ENCODE measurements at places on chromosomes 12 and 14.

DNA sequence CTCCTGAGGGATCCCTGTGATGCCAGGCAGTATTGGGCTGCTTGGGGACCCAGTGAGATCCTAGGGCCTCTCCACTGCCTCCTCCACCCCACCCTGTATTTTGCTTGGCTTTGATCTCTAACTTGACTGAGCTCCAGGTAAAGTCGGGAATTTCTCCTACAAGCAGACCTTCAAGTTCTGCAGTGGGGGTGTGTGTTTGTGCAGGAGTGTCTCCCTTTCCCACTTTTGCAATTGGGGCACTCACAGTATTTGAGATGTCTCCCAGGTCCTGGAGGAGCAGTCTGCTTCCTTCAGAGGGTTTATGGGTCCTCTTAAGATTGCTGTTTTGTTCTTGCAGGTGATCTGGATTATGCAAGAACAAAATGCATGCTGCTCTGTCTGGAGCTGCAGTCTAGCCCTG lies 68.9 kb downstream of the ALG10B start:
- DNase-seq = no peak

DNA sequence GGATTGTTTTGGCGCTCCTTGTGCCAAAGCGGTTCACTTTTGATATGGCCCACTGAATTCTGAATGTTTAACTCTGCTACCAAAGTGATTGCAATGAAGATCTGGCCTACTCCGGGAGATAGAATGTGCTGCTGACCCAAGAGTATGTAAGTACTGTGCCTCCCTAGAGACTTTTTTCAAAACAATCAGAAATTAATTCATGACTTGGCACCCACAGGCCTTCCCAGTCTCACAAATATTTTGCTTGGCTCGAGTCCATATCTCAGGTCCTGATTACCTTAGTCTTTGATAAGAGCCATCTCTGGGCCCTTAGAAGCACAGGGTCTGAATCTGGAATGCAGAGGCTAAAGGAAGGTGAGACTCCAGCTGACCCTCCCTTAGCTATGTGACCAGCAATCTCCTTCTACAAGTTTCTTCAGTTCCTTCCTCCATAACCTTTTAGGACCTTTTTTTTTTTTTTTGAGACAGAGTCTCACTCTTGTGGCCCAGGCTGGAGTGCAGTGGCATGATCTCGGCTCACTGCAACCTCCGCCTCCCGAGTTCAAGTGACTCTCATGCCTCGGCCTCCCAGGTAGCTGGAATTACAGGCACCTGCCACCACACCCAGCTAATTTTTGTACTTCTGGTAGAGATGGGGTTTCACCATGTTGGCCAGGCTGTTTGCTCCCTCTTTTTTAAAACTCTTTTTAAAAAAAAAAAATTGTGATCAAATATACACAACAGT lies 49.5 kb upstream of the METAP2 start:
- DNase-seq = no peak

- no peak for DNase-seq
These were observed 15.5 kb upstream of the BEGAIN start for GRCh38 chr14:100602621-100603230.

DNA sequence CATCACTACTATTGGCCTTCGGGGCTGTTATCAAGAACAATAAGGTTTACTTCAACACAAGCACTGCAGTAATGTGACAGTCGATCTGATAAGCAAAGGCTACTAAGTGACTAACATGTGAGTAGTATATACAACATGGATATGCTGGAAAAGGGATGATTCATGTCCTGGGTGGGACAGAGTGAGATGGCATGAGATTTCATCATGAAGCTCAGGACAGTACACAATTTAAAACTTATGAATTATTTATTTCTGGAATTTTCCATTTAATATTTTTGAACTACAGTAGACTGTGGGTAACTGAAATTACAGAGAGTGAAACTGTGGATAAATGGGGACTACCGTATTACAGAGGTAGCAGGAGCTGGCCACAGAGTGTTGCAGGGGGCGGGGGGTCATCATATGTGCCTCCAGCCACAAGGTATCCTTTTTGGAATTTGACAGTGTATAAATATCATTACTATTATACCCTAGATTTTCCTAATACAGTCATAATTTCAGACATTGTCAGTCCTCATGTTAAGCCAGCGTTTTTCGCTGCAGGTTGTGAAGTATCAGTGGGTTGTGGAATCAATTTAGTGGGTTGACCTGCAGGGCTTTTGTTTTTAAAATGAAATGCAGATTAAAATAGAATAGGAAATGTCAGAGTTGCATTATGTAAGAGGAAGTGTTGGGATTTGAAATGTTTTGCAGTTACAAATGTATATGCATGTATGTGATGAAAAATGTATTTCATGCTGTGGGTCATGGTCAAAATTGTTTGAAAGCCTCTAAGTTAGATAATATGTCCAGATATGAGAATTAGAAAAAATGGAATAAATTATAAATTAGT lies 148.0 kb upstream of the NUDT4 start:
- no peak for DNase-seq

DNA sequence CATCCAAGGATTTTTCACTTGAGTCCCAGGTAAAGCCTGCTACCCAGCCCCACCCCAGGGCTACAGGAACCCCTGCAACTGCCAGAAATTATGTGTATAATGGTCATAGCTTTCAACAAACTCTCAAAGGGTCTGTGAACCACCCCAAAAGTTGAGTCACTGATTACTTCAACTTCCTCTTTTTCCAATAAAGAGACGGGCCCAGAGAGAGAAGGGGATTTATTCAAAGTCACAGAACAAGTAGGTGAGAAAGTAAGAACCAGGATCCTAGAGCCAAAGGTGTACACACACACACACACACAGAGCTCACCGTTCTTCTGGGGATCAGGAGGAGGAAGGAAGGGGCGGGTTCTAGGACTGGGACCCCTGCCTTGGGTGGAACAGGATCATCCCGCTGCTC lies 4.8 kb upstream of the ITPK1 start:
- no peak for DNase-seq

DNA sequence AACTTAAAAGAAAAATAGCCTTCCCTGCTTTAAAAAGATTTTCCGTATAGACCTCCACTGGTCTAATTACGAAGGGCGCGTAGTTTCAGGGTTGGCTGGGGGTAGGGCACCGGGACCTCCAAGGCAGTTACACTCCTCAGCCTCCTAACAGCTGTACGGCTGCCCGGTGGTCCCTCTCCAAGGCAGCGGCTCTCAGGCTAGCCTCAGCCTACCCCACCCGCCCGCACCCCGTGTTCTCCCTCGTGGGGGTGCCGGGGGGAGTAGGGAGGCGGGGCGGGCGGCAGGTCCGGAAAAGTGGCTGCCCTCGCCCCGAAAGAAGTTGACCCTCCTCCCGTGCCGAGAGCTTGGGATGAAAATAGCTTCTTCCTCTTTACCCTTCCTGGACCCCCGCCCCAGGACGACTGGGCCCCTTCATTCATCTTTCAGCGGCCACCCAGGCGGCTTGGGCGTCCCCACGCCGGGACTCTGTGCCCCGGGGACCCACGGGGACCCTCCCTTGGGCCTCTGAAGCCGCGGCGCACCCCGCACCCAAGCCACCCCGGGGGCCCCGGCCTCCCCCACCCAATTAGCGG lies 991 bp upstream of the RCOR1 start:
- peak; percentile 25 for DNase-seq

DNA sequence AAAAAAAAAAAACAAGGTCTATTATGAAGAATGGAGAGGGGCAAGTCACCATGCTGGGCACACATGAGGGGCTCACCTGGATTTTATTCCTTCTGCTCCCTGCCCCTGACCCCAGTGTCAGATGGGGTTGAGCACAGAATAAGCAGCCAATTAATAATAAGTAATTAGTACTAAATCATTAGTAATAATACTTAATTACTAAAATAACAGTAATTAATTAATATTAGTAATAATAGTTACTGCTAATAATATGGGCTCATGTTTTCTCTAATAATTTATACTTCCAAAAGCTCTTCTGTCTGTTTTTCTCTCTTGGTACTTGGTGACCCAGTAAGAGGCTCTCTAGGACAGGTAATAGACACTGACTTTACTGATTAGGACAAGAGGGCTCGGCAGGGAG lies 360.9 kb downstream of the VRK1 start:
- no peak for DNase-seq

DNA sequence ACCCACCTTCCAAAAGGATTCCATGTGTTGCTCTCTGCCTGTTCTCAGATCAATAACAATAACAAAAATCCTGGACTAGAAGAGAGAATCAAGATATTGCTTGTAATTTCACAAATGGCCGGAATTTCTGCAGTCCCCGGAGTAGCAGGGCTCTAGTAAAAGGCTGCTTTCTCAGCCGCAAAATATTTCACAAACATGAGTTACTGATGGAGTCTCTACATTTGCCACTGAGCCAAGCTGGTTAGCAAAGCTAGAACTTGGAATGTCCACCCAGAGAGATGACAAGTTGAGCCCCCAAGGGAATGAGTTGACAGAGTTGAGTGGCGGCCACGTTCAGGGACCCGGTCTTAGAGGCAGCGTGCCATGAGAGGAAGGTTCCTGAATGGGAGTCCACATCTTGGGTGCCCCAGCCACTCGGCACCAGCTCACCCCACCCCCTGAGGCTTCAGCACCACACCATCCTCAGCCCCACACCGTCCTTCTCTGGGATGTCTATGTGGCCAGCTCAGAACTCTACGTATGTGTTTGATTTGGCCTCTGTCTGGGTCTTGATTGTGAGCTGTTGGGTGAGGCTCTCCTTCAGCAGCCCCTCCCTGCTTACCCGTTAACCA lies 15.9 kb downstream of the FBLN5 start:
- no peak for DNase-seq

DNA sequence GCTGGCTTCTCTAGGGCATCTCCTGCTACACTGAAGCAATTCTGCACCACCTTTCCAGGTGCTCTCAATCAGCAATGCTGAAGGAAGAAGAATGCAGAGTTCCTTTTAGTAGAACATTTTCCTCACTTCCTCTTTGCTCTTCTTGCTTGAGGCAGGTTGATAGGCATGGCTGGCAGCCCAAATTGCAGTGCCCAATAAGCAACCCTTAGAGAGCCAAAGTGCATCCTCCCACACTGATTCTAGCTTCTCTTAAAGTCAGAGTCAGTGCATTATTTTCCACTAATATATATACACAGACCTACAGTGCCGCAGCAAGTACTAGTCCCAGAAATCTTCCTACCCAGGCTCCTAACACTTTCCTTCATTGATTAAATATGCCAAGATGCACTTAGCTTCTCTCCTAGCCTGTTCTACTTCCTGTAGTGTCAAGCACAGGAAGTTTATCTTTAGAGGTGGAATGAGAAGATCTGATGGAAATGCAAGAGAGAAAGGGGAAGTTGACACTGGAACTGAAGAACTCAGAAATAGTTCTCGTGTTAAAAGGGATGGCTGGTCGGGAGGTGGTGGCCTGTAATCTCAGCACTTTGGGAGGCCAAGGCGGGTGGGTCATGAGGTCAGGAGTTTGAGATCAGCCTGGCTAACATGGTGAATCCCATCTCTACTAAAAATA lies 132.7 kb downstream of the SSPN start:
- no peak for DNase-seq

GRCh38 chr14:72657214-72657921 lies 236.5 kb downstream of the DPF3 start:
- no peak for DNase-seq

GRCh38 chr14:74955229-74956026 lies at the start of gene PGF:
TSS of gene PGF (minus strand) at chr14:74955597. CDS start at chr14:74955242, 355 bp downstream.
- DNase-seq = peak; percentile 19

GRCh38 chr14:36625436-36625835 lies 36.2 kb upstream of the PAX9 start:
- no peak for DNase-seq

- DNase-seq = no peak
These were observed 272.4 kb upstream of the NPAS3 start for GRCh38 chr14:32666308-32666707.

- DNase-seq = no peak
These were observed 189.5 kb upstream of the PLEKHG7 start for GRCh38 chr12:92513231-92513730.

DNA sequence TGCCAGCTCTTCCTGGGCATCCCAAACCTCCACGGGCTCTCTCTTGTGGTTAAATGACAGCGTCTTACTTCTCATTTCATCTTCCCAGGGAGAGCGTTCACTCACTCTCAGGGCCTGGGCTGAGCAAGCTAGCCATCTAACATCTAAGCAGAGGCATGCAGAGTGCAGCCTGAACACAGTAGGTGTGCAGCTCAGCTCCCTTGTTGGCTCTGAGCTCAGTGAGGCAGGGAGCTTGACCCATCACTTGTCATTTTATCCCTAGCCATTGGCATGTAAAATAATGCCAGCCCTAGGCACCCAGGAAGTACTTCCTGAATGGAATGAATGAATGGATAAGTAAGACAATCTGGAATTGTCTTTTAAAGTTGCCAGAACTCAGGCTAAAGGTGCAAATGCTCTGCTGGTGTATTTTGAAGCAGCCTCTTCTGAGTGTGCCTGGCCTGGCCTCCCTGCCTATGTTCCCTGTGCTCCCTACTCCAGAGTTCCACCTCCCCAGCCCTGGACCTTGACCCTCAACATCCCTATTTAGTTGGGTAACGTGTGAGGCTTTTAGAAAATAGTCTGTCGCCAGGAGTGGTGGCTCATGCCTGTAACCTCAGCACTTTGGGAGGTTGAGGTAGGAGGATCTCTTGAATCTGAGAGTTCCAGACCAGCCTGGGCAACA lies 9.5 kb upstream of the MEG3 start:
- DNase-seq = no peak

DNA sequence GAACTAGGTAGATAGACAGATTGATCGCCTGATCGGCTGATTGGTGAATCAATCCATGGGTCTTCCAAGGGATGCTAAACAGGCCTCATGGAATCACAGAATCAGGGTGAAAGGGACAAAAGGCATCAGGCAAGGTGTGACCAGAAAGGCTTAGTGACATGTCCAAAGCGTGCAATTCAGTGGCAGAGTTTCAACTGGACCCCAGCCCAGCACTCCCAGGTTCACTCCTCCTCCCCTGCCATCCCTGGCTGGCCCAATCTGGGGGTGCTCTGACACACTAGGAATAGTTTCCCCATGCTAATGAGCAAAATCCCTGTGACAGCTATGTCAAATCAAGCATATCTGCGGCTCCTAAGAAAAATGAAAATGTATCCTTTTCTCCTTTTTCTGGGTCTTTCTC lies 50.4 kb downstream of the NINJ2 start:
- no peak for DNase-seq

DNA sequence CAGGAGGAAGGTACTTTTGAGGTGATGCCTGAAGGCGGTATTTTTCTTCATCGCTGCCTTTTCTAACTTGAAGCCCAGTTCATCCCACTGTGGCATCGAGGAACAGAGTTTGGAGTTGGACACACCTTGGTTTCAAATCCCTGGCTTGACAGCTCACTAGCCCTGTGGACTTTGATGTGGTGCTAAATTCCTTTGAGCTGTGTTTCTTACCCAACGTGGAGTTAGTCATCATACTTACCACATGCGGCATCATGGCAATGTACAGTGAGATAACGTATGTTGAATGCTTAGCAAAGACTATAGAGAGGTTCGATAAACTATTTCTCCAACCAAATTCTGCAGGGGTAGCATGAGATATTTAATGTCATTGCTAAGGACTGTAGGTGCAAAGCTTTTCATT lies 3.4 kb downstream of the PLEKHG3 start:
- DNase-seq = no peak

- DNase-seq = peak; percentile 37
These were observed 43.3 kb upstream of the NT5DC3 start for GRCh38 chr12:103884316-103884715.

GRCh38 chr12:94290353-94290752 lies 142.0 kb downstream of the PLXNC1 start:
- no peak for DNase-seq

GRCh38 chr14:97878727-97879126 lies 1081.5 kb downstream of the VRK1 start:
- no peak for DNase-seq

GRCh38 chr12:51434305-51434704 lies 9.7 kb downstream of the SLC4A8 start:
- DNase-seq = no peak

Measured in stimulated activated CD4-positive, alpha-beta T cell treated with anti-CD3 and anti-CD28 coated beads, Interleukin-4, amount 100 ng/mL, for 4 hours (primary cell).